ENCODE measurements at places on chromosomes 12 and 14. TPM values are rescaled to one million over a fixed set of nuclear protein-coding genes. Genes with fewer than 3 reads are reported as not detected.

DNA sequence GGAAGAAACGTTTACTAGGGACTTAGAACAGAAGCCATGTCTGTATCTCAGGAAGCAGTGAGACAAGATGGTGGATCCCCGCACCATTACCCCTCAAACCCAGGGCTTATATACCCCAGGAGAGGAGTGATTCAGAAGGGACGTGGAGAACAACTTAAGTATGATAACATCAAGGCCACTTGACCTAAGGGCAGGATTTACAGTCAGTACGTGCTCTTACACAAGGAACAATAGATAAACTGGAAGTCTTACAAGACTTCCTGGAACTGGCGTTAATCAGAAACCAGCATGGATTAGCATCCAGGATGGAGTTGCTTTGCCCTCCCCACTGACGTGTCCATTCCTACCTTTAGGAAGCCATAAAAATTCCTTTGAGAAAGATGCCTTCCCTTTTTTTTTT, 8.6 kb upstream of the ETFBKMT start:
- no peak for DNase-seq

GRCh38 chr14:57199921-57200320, 68.8 kb downstream of the EXOC5 start:
- no peak for DNase-seq

DNA sequence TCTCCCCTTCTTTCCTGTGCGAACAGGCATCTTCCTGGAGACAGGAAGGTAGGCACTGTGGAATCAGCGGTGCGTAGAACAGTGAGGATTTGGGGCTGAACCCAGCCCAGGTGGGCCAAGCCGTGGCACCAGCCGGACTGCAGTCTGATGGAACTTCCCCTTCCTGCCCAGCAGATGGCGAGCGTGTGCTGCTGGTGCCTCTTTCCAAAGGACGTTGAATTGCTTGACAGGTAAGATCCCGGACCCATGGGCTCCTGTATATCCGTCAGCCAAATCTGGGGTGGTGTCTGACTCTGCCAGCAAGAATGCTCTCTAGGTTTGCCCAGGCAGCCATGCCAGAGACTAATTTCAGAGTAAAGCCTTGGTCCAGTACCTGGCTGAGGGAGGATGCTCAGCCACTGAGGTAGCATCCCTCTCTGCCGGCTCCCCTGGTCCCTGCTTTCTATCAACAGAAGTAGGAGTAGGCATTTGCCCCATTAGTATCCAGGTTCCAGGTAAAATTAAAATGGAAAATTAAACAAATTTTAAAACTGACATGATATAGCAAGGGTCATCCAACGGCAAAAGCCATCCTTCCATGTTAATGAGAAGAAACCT, 21.1 kb upstream of the KCNA5 start:
- DNase-seq = peak; percentile 14

DNA sequence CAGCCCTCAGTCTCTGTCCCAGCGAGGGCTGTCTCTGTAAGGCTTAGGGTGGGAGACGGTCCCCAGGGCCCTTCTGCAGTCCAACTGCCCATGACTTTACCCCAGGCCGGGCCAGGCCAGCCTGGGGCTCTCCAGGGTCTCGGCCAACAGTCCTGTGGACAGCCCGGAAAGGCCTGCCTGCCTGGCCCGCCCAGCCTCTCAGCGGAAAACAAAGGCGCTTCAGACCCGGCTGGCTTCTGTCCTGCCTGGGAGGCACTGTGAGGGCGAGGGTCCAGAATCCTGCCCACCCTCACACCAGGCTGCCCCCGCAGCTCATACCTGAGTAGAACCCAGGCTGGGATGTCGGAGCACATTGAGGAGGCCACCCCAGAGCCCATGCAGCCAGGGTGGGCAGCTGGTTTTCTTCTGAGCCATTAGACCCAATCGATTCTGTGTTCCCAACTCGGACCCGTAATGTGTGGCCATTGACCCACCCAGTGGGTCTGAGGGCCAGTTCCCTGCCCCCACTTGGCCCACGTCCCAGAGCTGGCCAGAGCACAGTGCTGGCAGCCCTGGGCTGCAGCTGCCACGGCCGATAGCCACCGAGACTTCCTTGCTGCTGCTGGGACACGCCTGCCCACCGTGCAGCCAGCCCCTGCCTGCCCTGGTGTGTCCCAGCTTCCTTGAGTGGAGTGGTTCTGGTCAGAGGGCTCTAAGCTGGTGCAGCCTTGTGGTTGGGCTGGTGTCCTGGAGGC, 1.6 kb downstream of the CRIP2 start:
- no peak for DNase-seq

DNA sequence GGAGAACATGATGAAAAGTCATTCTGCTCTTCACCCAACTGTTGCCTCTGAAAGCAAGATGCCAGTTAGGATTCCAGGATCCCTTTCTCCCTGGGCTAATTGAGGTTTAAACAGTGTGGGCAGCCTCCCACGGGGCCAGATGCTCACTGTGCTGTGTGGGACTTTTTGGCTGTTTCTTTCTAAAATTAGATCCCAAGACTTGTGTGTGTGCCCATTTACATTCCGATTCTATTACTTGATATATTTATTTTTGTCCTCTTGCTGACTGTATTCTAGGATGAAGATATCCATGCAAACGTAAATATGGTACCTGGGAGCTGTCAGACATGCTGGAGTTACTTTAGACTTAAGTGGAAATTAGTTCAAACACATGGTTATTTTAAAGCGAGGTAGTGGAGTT, 6.2 kb downstream of the IFT43 start:
- DNase-seq = no peak

DNA sequence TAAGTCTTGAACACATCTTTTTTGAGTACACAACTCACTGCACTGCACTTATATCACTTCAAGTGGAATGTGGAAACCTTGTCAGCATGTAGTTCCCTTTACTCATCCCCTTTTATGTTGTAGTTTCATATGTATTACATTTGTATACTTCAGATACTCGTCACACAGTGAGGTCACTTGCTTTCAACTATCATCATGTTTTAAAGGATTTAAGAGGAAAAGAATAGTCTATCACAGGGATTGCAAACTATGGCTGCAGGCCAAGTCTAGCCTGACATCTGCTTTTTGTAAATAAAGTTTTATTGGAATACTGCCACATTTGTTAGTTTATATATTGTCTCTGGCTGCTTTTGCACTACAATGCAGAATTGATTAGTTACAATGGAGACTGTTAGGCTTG, 24.3 kb downstream of the CNOT2 start:
- DNase-seq = no peak

DNA sequence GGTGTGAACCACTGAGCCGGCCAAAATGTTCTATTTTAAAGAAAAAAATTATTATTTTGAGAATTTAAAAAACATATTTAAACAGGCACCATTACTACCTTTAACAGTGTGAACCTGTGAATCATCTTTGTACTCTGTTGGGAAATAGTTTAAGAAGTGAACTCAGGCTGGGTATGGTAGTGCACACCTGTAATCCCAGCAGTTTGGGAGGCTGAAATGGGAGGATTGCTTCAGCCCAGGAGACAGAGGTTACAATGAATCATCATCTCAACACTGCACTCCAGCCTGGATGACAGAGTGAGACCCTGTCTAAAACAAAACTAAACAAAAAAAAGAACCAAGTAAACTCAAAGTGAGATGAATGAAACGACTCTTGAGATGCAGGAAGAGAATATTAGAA, 3.1 kb upstream of the WDR89 start:
- no peak for DNase-seq

GRCh38 chr12:65803251-65803650, 21.0 kb upstream of the HMGA2 start:
- no peak for DNase-seq

DNA sequence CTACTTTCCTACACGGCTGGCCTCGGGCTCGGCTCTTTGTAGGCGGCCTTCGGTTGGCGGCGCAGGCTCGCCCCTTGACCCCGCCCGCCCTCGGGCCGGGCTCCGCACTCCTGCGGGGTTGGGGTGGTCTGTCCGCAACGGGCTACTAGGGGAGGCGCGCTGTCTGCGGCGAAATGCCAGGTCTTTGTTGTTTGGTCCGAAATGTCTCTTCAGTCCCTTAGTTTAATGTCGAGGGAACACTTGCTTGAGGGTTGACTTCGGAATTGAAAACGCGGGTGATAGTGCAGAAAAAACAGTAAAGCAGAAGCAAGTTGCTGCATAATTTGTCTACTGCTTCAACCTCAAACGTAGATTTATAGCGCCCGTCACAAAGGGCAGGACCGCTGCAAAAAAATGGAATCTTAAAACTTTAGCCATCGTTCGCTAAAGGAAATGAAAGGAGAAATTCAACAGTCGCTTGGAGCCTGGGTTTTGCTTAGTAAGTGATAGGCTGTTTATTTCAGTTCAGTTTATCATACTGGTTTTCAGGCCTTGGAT, 390 bp downstream of the JKAMP start:
- no peak for DNase-seq

DNA sequence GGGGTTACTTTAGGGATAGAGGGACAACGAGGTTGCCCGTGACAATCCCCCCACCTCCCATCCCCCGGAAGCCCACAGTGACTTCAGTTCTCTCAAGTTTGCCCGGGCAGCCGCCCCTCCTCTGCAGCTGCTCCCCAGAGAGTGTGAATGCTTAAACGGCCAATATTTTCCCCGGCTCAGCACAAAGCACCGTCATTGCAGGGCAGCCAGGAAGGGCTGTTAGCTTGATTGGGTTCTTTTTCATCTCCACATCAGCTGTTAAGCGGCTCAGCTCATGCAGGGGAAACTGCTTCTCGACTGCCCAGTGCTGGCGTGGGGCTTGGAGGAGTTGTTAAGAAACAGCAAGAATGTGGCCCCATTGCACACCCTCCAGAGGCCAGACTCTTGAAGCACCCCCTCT, 120.5 kb upstream of the NCOR2 start:
- DNase-seq = no peak

Gene ULK1
- total RNA-seq = 55.7 TPM

Gene OR4E2
- not detected for total RNA-seq

Gene RHOJ
- total RNA-seq = not detected

Gene LRRIQ1
- total RNA-seq = not detected

Measured in CD4-positive, alpha-beta memory T cell (primary cell).